Naive B cell (primary cell): ENCODE measurements at places on chromosomes 7 and 10.

DNA sequence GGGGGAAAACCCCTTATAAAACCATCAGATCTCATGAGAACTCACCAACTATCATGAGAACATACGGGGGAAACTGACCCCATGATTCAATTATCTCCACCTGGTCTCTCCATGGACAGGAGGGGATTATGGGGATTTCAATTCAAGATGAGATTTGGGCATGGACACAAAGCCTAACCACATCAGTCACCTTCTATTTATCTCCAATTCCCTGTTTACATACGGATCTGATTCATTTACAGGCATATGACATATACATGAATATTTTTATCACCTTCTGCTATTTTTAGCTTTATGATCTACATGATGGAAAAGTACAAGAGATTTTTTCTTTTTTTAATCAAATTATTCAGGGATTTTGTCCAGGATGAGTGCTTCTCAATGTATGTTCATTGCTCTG lies 944.5 kb downstream of the REEP3 start:
- no peak for DNase-seq

GRCh38 chr10:3893901-3894563 lies 109.0 kb upstream of the KLF6 start:
- no peak for DNase-seq

- no peak for DNase-seq
Observed at GRCh38 chr7:70384024-70384423, 747.9 kb upstream of the GALNT17 start.

- no peak for DNase-seq
Observed at GRCh38 chr7:25148772-25149575, 23.9 kb upstream of the CYCS start.

- no peak for DNase-seq
Observed at GRCh38 chr7:116762971-116763370, 91.0 kb downstream of the MET start.

GRCh38 chr7:30911561-30911969 lies at the start of gene AQP1:
Gene AQP1 (plus strand): TSS chr7:30911853. CDS start chr7:30911910, 57 bp downstream.
- no peak for DNase-seq

DNA sequence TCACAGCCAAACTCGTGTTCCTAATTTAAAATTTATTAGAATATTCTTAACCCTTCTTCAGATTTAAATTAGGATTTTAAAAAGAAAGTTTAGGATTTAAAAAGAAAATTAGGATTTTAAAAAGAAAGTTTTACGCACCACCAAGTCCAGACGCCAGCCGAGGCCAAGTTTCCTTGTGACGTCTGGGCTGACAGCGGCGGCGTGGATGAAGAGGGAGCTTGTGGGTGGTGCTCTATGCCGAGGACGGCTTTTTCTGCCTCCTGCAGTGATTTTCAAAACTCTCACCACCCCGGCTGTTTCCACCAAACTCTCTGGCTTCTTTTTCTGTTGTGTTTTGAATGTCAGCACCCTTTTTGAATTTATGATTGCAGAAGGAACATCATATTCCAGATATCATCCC lies 252.9 kb downstream of the DNAJB6 start:
- no peak for DNase-seq

DNA sequence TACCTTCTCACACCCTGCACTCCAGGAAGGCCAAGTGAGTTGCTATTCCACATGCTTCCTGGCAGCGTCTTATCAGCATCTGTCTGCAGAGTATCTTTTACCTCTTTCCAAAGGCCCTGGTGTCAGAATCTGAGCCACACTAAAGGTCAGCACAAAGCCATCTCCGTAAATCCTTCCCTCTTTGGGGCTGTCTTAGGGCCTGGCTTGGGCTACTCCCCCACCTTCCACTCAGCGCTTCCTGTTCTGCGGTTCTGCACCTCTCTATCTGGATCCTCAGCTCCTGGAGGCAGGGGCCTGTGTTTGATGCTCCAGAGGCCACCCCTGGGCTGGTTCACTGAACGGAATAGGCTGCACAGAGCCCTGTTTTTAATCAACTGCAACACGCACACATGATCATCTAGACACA lies 334.8 kb upstream of the GALNT17 start:
- DNase-seq = no peak

DNA sequence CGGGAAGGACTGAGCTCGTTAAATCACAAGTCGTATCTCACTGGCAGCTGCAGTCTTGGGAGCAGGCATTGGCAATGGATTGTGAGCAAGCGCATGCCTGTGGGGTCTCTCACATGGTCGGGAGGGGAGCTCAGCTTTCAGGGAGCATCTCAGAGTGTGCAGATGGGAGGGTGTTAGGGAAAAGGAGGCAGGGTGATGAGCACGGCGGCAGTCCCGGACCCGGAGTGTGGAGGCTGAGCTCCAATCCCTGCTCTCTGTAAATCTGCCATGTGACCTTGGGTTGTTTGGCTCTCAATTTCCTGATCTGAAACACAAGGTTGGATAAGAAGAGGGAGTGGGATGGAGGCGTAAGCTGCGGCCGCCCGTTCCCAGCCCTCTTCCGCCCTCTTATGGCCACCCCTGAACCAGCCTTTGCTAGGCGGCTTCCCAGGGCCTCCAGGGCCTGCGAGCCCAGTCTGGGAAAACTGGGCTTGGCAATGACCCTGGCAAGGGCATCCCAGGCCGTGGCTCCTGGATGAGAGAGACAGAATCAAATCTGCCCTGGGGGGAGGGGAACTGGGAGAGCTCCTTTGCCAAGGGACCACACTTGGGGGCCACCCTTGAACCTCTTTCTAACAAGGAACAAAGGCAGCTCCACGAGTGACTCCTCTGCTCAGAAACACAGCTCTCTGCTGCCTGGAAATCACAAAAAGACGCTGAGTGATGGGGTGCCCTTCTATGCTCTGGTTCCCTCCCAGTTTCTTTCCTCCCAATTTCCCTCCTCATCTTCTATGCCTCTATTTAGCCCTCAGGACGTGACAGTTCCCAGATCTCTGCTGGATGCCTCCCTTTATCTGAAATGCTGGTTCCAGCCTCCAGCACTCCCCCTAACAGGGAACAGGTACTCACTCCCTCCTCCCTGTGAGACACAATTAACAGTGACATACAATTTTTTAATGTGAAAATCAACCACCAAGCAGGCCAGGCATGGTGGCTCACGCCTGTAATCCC lies 41.7 kb upstream of the LOXL4 start:
- peak; percentile 6 for DNase-seq

DNA sequence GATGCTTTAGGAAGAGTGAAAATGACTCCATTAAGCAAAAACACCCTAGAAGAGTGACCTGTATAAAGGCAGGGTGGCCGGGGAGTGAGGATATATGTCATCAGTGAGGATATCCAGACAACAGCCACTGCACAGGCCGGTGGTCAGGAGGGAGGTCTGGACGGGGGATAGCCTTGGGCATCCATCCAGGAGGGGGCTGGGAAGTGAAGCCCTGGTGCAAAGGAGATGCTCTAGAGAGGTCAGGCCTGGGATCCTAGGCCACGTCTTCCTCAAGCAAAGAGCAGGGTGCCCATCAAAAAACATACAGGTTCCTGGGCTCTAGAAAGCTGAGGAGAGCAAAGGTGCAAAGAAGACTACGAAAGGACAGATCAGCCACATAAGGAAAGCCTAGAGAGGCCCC lies 25.6 kb downstream of the FAM171A1 start:
- no peak for DNase-seq

DNA sequence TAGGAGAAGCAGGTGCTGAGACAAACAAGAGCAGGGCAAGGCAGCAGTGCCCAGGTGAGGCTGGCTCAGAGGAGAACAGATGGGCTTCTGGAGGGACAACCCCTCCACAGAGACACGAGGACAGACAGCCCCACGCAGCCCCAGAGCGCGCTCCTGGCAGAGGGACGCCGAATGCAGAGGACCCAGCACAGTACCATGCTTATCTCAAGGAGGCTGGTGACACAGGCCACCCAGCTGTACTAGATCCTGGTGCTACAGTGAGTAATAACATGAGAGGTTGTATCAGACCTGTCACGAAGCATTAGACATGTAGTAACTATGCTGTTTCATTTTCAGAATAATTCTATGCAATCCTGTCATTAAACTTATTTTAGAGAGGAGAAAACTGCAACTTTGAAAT lies 60.4 kb upstream of the NCAPG2 start:
- DNase-seq = no peak

- DNase-seq = no peak
Observed at GRCh38 chr7:124840435-124840834, 74.8 kb upstream of the GPR37 start.

- DNase-seq = no peak
Observed at GRCh38 chr10:49200854-49201253, 12.7 kb upstream of the TMEM273 start.
